Right ventricle myocardium inferior (tissue), 1 donor: ENCODE measurements at places on chromosomes 3 and 15. TPM values are rescaled to one million over a fixed set of nuclear protein-coding genes. Genes with fewer than 3 reads are reported as not detected.

The TRPM1 gene
- total RNA-seq = not detected

The GOLGA6B gene
- total RNA-seq = not detected

The SH2D7 gene
- total RNA-seq = not detected

The GOLGA8O gene
- total RNA-seq = 1.5 TPM

The CDHR4 gene
- total RNA-seq = not detected

The CHRNA7 gene
- 1.2 TPM for total RNA-seq

The SGO1 gene
- total RNA-seq = 0.43 TPM

The SERPINI1 gene
- 4.6 TPM for total RNA-seq

The UACA gene
- total RNA-seq = 25.8 TPM

The ACTL6A gene
- total RNA-seq = 19.1 TPM

DNA sequence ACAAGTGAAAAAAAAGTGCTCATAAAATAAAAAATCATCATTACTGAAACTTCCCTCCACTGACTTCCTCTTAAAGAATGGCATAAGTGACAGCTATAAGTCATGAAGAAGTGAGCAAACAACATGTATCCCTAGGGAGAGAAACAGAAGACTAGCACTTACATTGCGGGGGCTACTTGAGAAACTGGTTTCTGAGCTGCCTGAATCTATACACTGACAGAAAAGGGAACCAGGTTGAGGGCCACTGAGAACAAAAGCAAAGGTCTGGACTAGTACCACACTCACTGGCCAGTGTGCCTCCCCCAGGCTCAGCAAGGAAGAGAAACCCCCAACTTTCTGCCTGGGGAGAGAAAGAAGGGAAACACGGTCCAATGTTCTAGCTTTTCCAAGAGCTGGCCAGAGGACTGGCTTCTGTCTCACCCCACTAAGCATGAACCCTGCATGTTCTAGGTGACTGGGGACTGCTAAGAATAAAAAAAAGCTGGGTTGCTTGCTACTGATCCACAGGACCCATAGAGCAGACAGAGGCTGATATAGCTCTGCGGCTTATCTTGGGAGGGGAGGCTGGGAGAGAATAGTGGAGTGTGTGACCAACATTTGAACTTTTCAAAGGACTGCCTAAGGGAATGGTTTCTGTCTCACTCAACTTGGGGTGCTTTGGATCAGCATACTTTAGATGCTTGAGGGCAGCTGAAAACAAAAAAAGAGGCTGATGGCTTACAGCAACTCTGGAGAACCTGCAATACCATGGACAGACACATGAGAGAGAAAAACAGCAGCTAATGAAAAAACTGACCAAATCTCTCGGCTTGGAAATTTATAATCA lies 8.1 kb downstream of the RAD18 start:
- DNase-seq = no peak

- DNase-seq = no peak
Observed at GRCh38 chr3:100099621-100100020, 14.7 kb downstream of the FILIP1L start.

GRCh38 chr15:88178631-88179030 lies 77.9 kb downstream of the NTRK3 start:
- no peak for DNase-seq

DNA sequence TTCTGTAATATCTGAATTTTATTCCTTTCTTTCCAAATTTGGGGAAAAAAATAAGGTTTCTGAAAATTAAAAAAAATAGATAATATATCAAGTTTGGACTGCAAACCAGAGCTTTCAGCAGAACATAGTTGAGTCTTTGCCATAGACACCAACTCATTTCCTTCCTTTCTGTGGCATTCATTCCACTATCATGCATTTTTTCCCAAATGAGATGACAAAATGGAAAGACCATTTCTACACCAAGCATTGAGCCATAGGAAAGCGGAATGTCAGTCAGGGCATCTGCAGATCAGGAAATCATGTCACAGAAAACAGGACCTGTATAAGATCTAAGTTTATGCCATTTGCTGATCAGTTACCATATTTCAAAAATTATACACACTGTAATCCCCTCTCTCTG lies 333.3 kb upstream of the THBS1 start:
- DNase-seq = no peak

DNA sequence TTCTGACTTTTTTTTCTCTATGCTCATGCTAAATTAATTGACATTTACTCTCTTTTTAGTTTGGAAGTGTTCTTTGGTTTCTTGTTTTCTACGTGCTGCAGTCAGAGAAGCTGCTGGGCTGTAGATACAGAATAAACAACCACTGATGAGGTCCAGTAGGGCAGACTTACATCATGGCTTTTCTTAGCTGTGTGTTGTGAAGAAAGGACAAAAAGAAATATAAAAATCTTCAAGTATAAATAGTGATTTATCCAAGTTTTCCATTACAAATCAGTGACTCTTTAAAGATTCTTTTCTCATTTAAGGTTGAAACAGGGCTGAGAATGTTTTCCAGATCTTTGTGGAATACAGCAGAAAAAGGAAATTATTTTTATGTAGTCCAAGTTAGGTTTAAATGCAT lies 122.2 kb downstream of the CMSS1 start:
- DNase-seq = no peak

DNA sequence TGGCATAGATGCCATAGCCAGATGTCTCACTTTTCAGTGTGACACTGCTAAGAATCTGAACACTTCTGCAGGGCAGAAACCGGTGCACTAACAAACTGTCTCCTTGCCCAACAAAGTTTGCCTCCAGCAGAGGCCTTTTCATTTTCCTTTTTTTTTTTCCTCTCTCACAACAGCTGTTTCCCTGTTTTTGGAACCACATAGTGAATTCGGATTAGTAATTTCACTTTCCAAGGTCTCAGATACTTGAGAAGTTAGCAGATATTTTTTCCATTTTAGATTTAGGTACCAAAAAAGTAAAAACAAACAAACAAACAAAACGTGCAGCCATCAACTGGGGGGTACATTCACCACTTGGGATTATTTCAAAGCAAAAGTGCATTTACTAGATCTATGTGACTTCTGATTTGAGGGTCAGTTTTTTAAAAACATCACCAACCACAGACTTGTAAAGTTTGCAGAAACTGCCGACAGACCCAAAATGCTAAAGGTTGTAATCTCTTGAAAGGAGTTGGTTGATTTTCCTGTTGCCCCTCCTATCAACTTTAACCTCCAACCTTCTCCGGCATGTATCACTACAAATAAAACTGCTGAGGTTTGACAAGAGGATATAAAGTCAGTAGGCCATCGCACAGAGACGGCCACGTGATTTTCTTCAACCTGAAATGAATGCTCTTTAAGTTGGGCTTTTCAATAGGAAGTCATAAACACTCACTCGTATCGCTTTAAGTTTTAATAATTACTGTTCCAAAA lies 169.1 kb downstream of the CDIN1 start:
- no peak for DNase-seq

DNA sequence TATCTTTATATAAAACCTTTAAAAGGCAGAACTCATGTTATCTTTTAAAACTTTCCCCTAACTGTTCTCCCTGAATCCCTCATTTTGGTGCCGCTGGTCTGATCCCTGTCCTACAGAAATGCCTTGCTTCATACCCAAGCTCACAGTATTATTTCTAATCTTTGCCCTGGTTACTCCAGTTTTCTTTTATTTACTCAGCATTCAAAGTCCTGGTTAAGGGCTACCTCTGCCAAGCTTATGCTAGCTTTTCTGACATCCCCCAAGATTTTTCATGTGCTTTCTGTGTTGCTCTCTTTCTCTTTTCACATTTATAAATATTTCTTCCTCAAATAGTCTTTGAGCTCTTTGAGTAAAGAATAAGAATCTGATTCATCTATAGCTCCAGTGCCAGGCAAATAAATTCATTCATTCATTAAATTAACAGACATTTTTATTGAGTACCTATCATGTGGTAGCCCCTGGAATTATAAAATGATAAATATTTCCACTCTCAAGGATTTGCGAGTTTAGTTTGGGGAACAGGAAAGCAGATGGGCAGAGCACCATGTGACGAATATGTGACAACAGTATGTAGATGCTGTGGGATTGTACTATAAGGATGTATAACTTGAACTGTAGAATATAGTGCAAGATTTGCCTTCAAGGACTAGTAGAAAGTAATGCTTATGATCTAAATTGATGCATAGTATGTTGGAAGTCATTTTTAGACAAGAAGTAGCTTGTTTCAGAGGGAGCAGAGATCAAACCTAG lies 247.5 kb downstream of the LPP start:
- DNase-seq = no peak

DNA sequence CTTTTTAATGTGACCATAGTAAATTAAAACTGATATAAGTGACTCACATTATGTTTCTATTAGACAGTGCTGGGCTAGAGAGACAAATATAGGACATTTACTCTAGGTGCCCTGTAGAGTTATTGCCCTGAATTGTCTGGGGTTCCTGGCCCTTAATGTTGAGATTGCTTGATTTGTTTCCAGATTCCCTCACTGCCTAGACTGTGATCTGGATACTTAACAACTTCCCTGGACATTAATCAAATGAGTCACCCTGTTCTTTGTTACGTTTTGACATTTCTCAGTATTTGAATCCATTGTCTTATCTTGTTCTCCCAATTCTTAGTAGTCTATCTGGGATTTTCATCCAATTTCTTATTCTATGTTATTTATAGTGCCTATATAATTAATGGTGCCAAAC lies 65.8 kb downstream of the DTWD1 start:
- no peak for DNase-seq

GRCh38 chr3:67386451-67386850 lies 268.0 kb downstream of the SUCLG2 start:
- DNase-seq = no peak

DNA sequence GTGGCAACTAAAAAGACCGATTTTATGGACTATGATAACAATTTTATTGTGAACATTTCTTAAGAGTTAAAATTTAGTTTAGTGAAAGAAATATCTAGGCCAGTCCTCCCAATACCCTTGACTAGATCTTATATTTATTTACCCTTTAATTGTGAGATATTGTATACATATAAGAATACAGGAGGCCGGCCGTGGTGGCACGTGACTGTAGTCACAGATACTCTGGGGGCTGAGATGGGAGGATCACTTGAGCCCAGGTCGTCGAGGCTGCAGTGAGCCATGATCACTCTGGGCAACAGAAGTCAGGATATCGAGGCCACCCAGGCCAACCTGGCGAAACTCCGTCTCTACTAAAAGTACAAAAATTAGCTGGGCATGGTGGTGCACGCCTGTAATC lies 756 bp upstream of the RMDN3 start:
- no peak for DNase-seq

DNA sequence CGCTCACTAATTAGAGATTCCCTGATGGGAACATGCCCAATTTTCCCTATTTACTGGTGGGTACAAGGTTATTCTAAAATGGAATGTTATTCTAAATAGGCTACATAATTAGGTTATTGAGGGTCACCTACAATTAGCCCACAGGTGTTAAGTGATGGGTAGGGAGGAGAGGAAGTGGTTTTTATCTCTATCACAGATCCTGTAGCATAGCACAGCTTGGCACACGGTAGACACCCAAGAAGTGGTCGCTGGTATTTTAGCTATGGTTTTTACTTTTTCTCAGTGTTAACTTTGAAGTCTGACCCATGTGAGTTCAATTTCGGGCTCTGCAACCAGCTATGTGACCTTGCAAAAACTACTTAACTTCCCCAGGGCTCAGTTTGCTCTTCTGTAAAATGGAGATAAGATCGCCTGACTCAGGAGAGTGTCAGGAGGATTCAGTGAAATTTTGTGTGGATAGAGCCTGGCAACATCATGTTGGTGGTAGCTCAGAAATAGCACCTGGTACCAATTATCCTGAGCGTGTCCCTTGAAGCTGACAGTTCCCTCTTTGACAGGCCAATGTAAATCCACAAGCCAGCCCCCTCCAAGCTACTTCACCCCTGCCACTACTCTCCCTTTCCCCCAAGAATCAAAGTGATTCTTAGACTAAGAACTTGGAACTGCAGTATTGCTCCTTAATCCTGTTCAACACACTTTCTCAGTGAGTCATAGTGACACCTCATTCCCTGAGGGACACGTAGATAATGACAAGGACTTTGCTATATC lies 8.7 kb upstream of the LMCD1 start:
- no peak for DNase-seq

- DNase-seq = peak; percentile 50
Observed at GRCh38 chr3:149936812-149937230, 33.9 kb downstream of the PFN2 start.
